ENCODE measurements at places on chromosomes 6 and 20.
A peak's percentile ranks its signal among the peaks of the same experiment; 100 is the strongest.

DNA sequence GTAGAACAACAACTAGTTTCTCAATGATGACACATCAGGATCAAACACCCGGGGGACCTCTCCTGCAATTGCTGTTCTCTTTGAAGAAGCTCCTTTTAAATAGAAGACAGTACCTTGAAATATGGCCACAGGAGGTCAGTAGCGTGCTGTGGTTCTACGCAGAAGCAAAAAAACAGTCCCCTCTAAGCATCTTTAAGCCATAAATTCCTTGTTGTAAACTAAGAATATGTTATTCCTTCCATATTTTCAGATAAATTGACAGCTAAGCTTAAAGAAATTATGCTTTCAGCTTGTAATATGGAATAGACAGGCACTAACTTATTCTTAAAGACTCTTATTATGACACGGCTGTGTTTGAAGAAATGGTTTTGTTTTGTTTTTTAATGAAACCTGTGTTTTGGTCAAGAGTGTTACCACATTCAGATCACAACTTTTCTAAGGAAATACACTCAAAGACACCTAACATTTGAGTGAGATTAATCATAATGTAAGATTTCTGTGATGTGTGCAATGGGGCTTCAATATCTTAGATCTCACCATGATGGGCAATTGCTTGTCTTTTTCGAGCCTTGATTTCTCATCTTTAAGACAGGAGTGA, 49.7 kb upstream of the IL20RA start:
- DNase-seq = peak; percentile 61

GRCh38 chr6:21594416-21595281, 1.1 kb downstream of the SOX4 start:
- DNase-seq = peak; percentile 21

DNA sequence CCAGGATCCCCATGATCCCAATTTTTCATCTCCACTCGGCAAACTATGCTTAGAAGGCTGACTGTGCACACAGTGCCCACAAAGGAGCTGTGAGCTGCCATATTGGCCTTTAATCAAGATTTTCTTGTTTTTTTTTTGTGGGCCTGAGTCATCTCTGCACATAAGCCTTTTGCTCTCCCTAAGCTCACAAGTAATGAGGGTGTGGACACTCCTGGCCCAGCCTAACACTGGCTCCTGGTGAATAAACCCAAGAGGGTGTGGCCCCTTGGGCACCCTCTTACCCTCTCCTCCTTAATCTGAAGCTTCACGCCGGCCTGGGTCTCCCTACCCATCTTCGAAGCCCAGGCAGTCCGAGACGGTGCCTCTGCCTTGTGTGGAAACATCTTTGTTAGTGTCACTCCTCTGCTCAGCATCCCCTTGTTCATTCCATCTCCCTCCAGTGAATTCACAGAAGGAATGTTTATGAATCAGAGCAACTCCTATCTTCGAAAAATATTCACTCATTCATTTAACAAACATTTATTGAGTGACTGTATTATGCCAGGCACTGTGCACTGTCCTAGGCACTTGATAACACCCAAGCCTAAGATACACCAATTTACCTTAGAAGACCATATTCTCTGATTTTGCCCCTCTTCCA, 22.2 kb upstream of the MRPS10 start:
- peak; percentile 44 for DNase-seq

GRCh38 chr6:12051861-12052368, 39.8 kb downstream of the HIVEP1 start:
- no peak for DNase-seq

GRCh38 chr20:25397821-25398220, 7.2 kb upstream of the ABHD12 start:
- no peak for DNase-seq

DNA sequence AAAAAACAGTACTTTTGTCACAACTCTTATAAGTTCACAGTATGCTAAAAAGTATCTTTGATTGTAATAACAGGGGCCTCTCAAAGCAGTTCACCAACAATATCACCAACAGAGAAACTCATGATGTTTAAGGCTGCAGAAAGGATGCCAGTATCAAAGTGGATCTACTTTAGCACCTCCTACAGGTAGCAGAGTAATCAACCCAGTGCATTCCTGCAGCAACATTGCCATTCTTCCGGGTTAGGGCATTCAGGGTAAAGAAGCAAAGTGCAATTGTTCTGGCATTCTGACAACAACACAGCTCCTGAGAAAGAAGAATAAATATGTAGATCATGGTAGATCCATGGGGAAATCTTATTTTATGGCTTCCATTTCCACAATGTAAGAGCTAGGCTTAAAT, 7.6 kb upstream of the SLC17A4 start:
- DNase-seq = no peak

- no peak for DNase-seq
Observed at GRCh38 chr6:17624396-17624795, 24.3 kb downstream of the FAM8A1 start.

- DNase-seq = no peak
Observed at GRCh38 chr6:135675026-135675425, 176.5 kb upstream of the PDE7B start.

DNA sequence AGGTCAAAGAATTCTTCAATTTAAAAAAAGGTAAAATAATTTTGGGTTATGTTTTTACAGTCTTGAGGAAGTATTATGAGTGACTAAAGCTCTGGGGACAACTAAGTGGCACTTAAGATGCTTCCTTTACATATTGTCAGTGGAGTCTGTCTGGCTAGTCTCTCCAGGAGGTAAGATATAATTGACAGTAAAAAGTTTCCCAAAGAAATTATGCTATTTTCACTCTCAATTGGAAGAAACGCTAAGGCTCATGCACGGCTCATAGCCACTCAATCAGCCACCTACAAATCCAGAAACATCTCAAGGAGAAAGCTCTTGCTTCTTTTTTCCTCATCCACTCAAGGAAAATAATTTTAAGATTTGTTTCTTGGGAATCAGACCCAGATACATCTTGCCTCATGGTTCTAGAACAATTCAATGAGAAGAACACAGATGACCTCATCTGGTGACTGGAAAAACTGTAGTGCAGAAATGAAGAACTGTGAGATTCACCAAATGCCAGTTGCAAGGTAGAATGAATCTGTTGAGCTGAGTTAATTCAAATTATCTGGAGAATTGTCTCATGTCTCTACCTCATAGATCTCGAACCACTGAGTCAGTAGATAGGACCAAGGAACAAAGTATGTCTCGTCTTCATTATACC, 252.9 kb downstream of the TPBG start:
- DNase-seq = no peak

- no peak for DNase-seq
Observed at GRCh38 chr6:25066593-25066992, 130.8 kb upstream of the RIPOR2 start.

- no peak for DNase-seq
Observed at GRCh38 chr20:8470156-8470555, 338.1 kb downstream of the PLCB1 start.

- peak; percentile 58 for DNase-seq
Observed at GRCh38 chr6:102525336-102525735, 1131.8 kb downstream of the GRIK2 start.

GRCh38 chr6:42226645-42227143, 9.0 kb upstream of the MRPS10 start:
- DNase-seq = no peak

DNA sequence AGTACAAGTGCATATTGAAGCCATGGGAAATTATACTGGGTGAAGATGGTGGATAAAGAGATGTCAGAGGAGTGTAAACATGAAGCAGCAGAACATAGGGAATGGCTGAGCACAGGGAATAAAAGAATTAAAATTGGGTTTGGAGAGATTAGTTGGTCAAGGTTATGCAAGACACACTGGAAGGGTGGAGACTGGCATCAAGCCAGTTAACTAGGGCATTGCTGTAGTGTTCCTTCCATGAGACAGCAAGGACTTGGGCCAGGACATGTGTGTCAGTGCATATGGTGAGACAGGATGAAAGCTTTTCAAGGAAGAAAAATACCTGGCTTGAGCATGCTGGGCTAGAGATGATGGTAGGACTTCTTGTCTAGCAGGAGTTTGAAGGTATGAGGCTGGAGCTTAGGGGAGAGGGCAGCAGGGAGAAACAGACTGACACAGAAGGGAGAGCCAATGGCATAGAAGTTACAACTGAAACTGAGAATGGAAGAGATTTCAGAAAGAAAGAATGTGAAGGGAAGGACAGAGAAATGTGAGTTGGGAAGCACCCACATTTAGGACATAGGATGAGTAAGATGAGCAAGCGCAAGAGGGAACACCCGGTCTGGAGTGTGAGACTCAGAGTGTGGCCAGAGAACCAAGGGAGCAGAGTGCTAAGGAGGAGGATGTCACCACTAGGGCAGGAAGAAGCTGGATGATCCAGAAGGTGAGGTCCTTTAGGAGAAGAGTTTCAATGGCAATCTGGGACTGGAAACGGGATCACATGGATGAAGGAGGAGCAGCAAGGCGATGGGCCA, 14.5 kb upstream of the TMEM170B start:
- no peak for DNase-seq

GRCh38 chr20:47622118-47622665, 120.5 kb downstream of the NCOA3 start:
- no peak for DNase-seq

- DNase-seq = no peak
Observed at GRCh38 chr6:87653074-87653962, 48.7 kb downstream of the AKIRIN2 start.

GRCh38 chr20:62141397-62142251, 1.6 kb downstream of the PSMA7 start:
- peak; percentile 14 for DNase-seq

GRCh38 chr6:29696147-29697125, 15.5 kb upstream of the ZFP57 start:
- DNase-seq = no peak

DNA sequence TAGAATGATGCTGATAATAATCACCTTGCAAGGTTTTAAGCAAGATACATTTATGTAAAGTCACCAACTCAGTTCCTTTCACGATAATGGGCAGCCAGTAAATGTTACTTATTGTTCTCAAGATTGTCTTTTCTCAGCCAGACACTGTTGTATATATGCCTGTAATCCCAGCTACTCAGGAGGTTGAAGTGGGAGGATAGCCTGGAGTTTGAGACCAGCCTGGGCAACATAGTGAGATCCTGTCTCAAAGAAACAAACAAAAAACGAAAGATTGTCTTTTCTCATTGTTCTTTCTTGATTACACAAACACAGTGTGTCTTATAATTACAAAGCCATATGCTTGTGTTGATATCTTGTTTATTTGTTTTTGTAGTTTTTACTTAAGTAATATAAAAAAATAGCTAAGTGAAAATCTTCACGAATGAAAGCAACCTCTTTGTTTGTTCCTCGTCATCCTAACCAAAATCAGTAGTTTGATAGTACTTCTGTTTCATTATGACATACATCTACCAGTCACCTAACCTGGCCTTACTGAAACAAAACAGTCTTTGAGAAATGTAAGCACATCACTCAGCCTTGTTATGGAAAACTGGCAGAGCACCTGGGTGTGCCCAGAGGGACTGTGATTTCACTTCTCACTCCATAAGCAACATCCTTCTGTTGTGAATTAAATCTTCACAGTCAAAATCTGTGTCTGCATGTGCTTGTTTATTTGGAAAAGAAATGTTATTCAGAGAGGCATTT, 436.2 kb upstream of the SOX4 start:
- no peak for DNase-seq

DNA sequence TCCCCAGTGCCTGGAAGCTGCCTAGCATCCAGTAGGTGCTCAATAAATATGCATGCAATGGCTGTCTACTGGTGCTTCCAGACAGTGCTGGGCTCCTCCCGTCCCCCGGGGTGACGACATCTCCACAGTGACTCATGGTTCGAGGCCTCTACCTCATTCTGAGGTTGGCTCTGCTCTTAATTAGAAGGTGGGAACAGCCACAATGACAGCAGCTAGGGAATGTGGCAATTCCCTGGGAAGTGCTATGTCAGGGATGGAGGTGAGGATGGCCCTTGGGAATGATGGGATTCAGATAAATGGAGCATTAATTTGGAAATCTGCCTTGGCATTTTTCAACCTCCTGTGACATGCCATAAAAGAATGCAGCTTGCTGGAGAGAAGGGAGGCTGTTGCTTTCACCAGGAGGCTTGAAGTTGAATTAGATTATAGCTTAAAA, 43.5 kb upstream of the NFATC2 start:
- no peak for DNase-seq

DNA sequence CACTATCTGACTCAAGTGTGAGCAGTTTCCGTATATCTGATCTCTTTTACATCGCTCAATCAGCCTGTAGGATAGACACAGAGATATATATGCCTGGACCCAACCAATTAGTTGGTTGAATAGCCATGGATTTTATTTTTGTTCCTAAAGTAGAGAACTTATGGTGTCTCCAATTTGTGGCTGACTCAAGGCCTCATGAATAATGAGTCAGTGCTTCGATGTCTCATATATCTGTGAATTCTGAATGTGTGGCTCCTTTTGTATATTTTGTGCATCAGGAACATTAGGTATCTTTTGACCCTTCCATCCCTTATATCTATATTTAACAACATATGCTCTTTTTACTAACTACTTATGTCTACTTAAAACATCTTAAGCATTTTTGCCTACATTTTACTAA, 64.5 kb downstream of the OR2B2 start:
- no peak for DNase-seq

DNA sequence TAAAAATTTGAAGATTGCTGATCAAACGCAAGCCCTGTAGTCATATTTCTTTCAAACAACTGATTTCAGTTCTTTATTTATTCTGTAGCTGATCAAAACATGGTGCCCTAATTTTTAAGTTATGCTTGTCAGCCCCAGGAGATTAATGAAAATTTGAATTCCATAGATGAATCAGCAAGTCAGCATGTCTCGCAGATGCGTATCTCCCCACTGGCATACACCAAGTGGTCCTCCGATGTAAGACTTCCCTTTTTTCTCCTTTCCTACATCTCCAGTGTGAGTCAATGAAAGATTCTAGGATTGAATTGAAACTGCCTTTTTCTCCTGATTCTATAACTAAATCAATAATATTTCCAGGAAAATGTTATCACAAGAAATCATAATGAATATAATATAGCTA, 539.6 kb upstream of the NOX3 start:
- no peak for DNase-seq

GRCh38 chr6:42693725-42694323, 28.6 kb downstream of the PRPH2 start:
- no peak for DNase-seq

GRCh38 chr20:4661191-4661590, 60.5 kb upstream of the PRND start:
- no peak for DNase-seq

- DNase-seq = no peak
Observed at GRCh38 chr20:51888291-51888690, 86.0 kb upstream of the SALL4 start.

All from DMS79 treated with DMSO at 0.1 percent for 48 hours (cell line).